Stimulated activated CD8-positive, alpha-beta memory T cell treated with anti-CD3 and anti-CD28 coated beads, Interleukin-15, amount 100 ng/mL, for 4 hours (primary cell): ENCODE measurements at places on chromosomes 1 and 21.

DNA sequence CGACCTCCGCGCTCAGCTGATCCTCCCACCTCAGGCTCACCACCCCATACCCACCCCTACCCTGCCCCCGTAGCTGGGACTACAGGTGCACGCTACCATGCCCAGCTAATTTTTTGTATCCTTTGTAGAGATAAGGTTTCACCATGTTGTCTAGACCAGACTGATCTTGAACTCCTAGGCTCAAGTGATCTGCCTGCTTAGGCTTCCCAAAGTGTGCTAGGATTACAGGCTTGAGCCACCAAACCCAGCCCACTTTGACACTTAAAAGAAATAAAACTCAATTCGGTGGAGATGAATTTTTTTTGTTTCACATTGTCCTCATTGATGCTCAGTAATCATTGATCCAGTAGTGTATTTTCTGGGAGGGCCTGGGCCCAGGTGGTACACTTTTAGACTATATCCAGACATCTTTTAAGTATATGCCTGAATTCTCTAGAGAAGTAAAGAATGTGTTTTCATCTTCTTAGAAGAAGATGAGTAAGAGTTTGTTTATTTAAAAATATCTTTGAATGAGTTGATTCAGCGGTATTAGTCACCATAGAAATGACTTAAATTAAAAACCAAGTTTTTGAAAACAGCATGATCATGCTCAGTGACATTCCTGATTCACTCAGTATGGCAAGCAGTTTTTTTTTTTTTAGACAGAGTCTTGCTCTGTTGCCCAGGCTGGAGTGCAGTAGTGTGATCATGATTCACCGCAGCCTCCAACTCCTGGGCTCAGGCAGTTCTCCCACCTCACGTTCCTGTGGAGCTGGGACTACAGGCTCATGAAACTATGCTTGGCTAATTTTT, 57.8 kb downstream of the EPB41 start:
- no peak for DNase-seq

DNA sequence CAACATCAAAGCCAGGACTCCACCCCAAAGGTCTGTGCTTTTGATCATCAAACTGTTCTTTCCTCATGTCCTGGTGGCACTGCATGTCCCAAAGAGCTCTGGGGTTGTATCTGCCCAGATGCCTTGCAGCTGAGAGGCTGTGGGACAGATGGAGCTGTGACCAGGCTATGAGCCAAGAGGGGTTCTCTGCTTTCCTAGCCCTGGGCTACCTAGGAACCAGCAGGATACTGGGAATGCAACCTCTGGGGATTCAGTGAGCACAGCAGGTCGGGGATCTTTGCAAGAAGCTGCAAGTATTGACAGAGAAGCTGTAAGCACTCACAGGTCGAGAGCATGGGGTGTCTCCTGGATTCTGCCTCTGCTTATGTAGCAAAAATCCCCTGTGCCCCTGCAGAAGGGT, 186.6 kb downstream of the GRIK3 start:
- no peak for DNase-seq

- no peak for DNase-seq
Measured at GRCh38 chr1:59473831-59474230, 176.9 kb downstream of the FGGY start.

GRCh38 chr1:114207635-114208034, 54.0 kb upstream of the SYT6 start:
- no peak for DNase-seq

DNA sequence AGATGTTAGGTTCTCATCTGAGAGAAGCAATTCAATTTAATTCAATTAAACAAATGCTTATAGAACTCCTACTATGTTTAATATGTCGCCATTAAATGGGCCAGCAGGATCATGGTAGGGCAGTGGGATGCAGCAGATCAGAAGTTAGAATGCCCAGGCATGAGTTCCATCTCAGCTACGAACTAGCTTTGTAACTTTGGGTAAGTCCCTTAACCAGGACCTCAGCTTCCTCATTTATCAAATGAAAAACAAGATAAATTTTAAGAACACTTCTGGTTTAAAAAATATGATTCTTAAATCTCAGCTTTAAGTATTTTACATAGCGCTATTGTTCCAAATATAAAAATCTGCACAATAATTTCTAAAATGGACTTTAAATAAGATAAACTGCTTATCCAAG, 67.5 kb upstream of the GFI1 start:
- DNase-seq = no peak

GRCh38 chr1:72827278-72827677, 544.9 kb upstream of the NEGR1 start:
- DNase-seq = no peak

DNA sequence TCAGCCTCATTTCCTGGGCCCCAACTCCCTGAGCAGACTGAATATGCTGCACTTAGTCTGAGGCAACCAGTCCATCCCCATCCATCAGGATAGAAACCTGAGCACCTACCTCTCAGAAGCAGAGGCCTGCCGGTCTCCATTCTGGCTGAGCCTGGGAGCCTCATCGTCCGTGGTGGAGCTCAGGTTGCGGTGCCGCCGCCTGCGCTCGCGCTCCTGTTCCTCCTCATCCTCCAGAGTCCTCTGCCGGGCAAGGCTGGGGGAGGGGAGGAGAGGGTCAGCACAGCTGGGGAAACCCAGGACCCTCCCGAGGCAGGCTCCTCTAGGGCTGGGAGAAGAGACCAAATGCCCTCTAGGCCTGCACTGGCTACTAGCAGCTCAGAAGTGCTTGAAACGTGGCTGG, 10.1 kb downstream of the LAD1 start:
- DNase-seq = no peak
